ENCODE measurements at places on chromosomes 6 and 20. TPM values are rescaled to one million over a fixed set of nuclear protein-coding genes. Genes with fewer than 3 reads are reported as not detected.

SAMD5 gene
- 9.2 TPM for total RNA-seq

SAPCD1 gene
- total RNA-seq, result 8.9 TPM

GPLD1 gene
- 3.8 TPM for total RNA-seq

ID4 gene
- 90.9 TPM for total RNA-seq

NKAIN4 gene
- total RNA-seq, result 10.2 TPM

NKX2-2 gene
- total RNA-seq, result 15.4 TPM

MUC21 gene
- 0.65 TPM for total RNA-seq

QRSL1 gene
- total RNA-seq, result 19.8 TPM

BHLHE23 gene
- total RNA-seq, result not detected

TNFRSF21 gene
- total RNA-seq, result 96.7 TPM

PSORS1C1 gene
- total RNA-seq, result not detected

SLPI gene
- total RNA-seq, result 73.6 TPM

MACROD2 gene
- 6.7 TPM for total RNA-seq

VIP gene
- total RNA-seq, result not detected
